Right renal pelvis (tissue), 4 donors: ENCODE measurements at places on chromosomes 7 and 10. TPM values are rescaled to one million over a fixed set of nuclear protein-coding genes. Genes with fewer than 3 reads are reported as not detected.

DNA sequence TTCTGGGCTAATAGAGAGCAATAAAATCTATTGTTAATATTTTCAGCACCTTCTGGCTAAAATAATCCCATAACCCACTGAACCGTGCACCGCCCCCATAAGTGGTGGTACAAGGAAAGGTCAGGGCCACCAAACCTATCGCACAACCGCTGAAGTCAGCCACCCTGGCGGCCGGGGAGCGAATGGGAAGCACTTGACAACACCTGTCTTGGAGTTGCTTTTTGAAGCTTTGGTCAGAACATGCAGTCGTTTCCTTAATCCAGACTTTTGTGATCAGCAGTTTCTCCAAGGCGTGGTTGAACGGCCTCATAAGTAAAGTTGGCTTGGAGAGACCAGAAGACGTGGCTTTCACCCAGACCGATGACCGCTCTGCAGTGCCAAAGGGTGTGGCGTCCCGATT is 97.4 kb downstream of the DNAJB6 start:
- DNase-seq: no peak

DNA sequence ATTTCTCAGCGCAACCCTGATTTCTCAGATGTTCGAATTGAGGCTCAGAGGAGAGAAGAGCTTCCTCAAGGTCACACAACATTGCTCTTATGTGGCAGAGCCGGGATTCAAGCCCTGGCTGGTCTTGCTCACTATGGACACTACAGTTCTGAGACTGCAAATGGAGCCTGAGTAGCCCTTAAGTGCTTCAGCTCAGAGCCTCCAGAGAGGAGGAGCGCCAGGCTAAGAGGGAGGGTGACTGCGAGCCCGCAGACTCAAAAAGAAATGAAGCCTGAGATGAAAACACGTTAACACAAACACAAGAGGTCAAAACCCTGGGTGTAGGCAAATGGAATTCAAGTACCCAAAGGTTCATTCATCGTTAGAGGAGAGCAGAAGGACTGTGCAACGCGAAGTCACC is 13.9 kb downstream of the ARHGAP22 start:
- no peak for DNase-seq

DNA sequence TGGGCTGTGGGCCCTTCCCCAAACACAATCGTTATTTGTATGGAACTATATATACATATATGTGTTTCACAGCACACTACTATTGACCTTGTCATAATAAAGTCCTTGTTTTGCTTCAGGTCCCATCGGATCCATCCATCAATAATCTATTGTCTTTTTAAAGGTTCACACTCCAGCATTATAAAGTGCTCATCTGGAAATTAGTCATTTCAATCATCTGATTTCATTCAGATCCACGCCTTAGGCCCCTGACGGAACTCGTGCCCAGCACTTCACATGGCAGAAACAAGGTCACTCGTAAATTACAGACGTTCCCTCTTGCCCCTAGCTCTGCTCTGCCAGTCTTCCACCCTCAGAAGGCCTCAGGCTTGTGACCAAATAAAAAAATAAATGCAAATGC is 133.1 kb upstream of the PPP2R2D start:
- DNase-seq: no peak

- no peak for DNase-seq
Measured at GRCh38 chr10:128929767-128930166, 537.3 kb upstream of the MGMT start.

GIMAP4 gene
- 19.1 TPM for polyA plus RNA-seq

PKD2L1 gene
- 0.31 TPM for polyA plus RNA-seq

GRCh38 chr10:58998924-58999713 is 177.3 kb upstream of the PHYHIPL start:
- DNase-seq: no peak

GRCh38 chr7:11473220-11473619 is 358.8 kb downstream of the THSD7A start:
- no peak for DNase-seq
